ENCODE measurements at places on chromosomes 16 and 17.

DNA sequence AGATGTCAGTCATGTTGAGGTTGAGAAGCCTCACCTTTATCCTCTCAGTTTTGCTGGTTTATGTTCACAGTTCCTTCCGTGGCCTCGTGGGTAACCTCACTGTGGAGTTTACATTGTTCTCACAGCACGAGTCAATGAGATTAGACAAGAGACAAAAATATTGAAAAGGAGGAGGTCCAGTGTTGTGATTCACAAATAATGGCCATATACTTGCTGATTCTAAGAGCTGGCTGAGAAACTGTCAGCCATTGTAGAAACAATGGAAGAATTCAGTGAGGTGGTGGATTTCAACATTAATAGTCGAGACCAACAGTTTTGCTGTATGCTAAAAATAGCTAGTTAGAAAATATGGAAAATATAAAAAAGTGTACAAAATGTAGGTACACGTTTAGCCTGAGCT lies 176.4 kb upstream of the WSCD1 start:
- no peak for DNase-seq

DNA sequence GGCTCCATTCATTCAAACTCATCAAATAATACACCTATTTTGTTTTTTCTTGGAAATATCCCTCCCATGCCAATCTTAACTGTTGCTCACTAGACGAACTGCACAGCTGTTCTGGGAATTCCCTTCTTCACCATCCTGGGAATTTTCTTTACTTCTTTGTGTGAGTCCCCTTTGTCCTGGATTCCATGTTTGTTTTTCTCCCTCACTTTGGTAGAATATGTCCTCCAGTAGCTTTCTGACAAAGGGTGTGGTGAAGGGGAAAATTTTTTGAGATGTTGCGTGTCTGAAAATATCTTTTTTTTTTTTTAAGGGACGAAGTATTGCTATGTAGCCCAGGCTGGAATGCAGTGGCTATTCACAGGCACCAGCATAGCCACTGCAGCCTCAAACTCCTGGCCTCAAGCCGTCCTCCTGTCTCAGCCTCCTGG lies 17.2 kb upstream of the UTP6 start:
- no peak for DNase-seq

DNA sequence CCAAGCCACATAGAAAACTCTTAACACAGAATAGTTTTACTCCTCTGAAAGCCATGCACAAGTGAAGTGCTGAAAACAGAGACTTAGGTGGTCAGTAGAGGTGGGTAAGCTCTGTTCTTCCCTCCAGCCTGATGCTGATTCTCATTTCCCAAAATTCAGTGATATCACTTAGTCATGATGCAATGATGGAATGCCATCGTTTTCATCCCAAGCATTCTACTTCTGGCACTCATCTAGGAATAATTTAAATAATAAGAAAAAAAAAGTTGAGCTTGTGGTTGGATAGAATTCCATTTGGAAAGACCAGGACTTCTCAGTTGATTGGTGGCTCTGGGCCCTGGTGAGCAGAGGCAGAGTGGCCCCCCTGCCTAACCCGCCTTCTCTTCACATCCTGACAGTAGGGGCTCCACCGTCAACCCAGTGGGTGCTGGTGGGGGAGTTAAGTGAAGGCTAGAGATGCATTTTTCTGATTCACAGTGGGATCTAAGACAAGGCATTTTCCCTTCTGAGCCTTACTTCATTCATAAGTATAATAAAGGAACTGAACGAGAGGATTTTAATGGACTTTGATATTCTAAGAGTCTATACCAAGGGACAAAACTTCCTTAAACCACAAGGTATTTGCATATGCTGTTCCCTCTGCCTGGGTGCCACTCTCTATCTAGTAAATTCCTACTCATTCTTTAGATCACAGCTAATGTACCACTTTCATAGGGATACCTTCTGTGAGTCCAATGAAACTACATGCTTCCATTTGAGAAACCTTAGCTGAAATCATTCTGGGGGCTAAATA lies 310.3 kb upstream of the DYNLRB2 start:
- DNase-seq = no peak

DNA sequence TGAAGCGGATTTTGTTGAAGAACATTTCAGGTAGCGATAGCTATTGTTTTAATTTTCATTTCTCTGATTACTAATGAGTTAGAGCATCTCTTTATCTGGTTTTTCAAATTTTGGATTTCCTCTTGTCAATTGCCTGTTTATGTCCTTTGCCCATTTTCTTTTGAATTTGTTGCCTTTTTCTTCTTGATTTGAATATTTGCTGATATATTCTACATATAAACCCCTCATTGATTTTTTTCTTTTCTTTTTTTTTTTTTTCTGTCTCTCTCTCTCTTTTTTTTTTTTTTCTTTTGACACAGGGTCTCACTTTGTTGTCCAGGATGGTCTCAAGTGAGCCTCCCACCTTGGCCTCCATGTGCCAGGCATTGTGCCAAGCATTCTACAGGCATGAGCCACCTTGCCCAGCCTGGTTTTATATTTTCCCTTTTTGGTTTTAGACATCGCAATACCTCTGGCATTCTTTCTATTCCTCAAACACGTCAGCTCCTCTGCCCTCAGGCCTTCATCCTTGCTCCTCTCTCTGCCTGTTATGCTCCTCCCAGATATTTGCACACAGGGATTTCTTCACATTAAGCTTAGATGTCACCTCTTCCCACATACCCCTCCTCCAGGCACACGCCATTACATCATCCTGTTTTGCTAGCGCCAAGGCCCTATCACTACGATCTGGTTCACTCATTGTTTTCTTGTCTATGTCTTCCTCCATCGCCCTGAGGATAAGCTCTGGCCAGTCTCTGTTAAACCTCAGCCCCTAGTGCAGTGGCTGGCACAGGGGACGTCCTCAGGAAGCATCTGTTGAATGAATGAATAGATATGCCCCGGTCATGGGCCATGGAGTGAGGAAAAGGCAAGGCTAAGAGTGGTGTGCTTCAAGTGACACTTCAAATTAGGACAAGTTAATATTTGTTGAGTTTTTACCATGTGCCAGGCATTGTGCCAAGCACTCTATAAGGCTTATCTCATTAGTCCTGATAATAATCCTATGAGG lies 8.6 kb downstream of the SARM1 start:
- DNase-seq = no peak

DNA sequence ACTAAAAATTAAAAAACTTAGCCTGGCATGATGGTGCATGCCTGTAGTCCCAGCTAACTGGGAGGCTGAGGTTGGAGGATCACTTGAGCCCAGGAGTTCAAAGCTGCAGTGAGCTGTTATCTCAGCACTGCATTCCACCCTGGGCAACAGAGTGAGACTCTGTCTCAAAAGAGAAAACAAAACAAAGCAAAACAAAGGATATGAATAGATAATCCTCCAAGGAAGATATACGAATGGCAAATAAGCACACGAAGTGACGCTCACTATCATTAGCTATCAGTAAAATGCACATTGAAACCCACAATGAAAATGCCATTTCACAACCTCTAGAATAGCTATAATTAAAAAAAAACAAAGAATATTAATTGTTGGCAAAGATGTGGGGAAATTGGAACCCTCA lies 386.2 kb upstream of the CCL2 start:
- no peak for DNase-seq

DNA sequence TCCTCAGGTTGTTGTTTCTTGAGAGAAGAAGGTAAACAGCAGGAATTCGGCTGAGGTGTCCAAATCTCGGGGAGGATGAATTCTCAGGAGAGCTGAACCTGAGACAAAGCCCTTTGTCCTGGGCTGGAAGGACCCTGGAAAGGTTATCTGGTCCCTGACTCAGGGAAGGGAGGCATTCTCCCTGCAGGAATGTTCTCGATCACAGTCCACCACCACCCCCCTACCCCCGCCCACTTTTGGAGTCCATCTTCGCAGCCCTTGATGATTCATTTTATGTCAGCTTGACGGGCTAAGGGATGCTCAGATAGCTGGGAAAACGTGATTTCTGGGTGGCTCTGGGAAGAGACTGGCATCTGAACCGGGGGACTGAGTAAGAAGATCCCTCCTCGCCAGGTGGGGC lies 1.4 kb upstream of the CEP295NL start:
- no peak for DNase-seq

DNA sequence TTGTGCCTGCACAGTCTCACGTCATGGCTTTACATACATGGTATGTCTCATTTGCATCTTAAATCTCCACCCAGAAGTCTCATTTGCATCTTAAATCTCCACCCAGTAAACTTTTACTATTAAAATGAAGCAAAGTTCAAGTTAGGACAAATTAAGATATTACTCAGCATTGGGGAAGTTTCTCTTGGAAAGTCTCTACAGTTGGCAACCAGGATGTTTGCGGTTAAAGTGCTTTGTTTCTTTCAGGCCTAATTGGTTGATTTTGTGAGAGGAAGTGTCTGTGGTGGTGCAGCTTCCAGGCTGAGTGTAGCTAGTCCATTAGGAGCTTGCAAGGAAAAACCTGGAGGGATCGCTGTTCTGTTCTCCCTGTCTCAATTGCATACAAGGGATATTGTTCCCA lies 1373.3 kb upstream of the GOT2 start:
- no peak for DNase-seq

DNA sequence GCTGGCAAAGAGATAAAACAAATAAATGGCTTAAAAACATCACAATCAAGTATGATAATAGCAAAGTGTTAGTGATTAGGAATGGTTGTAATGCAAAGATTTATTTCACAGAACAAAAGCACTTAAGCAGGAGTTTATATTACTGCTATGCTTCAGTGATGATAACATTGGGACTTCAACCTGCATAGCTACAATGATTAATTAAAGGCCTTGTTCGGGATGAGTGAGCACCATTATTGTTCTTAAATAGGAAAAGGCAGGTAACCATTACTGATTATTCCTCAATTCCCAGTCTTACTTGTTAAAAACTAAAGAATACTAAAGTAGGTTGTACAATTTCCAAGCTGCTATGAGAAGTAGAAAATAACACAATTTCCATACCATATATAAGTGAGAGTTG lies 1247.5 kb upstream of the CDH8 start:
- DNase-seq = no peak

DNA sequence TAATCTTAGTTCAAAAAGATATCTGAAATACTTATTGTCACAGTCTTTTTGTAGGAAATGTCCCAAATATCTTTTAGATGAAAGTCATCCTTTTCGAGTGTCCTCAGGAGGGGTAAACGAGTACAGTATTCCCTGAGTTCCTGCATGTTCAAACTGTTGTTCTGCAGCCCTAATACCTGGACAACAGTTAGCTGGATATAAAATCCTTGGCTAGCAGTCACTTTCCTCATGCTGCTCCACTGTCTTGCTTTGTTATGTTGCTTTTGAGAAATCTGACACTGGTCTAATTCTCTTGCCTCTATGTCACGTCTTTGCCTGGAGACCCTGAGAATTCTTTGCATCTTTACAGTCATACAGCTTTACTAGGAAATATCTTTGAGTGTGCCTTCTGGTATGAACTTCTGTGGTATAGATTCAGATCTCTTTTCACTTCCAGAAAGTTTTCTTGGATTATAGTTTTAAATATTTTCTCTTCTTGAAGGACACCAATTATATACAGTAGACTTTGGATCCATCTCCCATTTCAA lies 9.5 kb downstream of the MBTD1 start:
- no peak for DNase-seq

DNA sequence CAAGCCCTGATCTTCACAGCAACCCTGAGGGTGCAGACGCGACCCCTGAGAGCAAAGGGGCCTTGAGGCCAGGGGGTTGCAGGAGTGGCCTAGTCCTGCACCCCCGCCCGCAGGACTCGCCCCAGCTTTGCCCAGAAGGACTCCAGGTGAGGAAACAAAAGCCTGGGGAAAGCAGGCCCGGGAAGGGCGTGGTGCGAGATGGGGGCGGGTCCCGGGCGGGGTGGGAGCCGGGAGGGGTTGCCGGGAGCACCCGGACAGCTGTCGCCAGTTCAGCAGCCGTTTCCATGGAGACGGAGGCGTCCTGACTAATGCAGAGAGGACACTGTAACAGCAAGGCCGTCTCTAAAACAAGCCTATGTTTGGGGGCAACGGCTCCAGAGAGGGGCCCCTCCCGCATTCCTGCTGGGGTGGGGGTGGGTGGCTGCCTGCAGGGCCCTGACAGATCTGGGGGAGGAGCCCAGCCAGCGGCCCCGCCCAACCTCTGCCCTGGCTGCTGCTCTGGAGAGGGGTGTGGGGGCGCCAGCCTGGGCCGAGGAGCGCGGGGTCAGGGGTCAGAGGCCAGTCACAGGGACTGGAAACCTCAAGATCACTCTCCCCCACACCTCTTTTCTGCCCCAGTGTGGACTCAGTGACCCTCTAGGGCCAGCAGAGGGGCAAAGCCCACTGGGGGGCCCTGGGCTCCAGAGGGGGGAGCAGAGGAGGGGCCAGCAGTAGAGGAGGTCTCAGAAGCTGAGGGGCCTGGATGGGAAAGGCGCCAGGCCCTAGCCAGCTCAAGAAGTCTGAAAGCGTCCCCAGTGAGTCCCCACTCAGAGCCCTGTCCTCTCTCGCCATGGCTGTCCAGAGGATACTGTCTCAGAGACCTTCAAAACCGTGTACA lies 3.1 kb upstream of the TPPP3 start:
- DNase-seq = no peak

DNA sequence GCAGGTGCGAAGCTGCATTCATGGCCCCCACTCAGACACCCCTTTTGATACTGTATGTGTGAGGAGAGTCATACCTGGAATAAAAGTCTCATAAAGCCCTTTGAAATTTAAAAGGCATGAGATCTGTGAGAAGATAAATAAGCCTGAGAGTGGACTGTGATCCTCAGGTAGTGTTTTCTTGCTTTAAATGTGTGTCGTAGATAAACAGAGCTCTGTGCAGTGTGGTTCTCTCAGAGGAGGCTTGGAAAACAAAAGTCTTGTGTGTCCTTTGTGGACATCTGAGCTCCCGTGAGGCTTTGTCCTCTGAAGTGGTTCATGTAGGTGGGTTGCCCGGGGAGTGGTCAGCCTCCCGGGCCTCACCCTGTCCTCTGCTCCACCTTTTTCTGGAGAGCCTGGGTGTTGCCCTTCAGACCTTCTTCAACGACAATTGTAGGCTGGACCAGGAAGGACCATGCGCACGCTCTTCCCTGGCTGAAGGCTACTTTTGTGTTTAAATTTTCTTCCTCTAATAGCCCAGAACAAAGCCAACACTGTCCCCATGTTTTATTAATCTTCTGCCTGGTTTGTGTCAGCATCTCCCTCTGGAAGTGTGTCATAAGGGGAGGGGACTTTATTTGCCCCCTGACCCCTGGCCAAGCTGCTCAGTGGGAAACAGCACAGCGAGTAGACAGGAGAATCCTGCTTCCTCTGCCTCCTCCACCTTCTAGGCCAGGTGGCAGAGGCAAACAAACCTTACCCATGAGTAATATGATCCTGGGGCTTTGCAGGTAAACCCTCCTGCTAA lies 151.2 kb downstream of the MSI2 start:
- DNase-seq = no peak

DNA sequence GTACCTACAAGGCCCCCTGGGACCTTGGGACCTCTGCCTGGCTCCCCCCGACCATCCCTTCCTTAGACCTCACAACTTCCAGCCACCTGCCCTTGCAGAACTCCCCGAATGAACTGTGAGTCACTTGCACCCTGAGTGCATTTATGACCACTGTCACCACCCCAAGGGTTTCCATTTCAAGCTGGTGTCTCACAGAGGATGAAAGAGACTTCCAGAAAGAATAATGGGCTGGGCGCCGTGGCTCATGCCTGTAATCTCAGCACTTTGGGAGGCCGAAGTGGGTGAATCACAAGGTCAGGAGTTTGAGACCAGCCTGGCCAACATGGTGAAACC lies 124.5 kb upstream of the CIBAR2 start:
- no peak for DNase-seq

Data from effector memory CD8-positive, alpha-beta T cell (primary cell).